ENCODE measurements at places on chromosomes 7 and 10.

DNA sequence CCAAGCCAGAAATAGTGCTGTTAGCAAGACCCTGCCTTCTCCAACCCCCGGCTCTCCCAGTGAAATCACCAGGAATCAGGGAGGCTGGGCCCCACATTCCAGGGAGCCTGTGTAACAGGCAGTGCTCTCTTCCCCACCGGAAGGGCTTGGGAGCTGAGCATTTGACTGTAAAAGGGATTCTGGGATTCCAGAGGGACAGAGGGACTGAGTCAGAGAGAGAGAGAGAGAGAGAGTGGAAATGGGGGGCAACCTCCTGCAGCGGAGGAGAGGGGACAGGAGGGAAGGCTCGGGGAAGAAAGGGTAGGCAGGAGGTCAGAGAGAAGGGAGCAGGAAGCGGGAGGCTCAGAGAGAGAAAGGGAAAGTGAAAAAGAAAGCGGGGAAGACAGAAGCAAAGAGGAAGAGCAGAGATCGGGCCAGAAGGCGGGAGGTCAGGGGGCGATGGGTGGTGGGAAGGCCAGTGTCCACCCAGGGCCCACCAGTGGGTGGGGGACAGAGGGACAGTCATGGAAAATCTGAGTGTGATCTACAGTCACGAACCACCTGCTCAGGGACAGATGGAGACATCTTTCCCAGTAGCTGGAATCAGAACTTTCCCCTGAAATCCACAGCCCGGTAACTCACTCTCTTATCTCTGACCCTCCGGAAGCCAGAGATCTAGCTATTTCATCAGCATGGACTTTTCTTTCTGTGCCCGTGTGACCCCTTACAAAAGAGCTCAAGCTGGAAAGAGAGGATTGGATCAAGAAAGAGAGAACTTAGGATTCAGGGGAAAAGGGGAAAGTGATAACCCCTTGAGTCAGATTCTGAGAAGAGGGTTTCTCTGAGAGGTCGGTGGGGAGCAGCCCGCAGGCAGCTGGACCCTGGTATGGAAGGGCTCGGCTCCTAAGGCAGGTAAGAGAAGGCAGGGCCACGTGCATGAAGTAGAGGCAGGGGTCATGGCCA, 4.6 kb upstream of the SERPINE1 start:
- DNase-seq: peak; percentile 91

- peak; percentile 20 for DNase-seq
These were observed 638 bp downstream of the EGR2 start for GRCh38 chr10:62815381-62816075.

DNA sequence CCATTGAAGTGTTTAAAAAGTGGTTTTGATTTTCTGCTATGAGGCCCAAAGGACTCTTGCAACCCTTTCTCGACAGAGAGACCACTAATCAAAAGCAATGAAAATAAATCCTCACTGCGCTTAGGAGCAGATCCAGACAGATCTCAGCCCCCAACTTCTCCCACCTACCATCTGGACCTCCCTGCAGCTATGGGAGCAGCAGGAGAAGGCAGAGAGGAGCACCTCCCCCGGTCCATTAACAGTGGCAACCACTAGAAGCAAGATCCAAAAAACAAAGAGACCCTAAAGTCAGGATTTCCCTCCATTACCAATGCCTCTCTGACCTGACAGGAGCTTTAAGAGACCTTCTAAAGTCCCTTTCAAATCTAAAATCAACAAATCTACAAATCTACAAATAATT, 99.0 kb upstream of the LSM8 start:
- no peak for DNase-seq

GRCh38 chr10:110610308-110610774, 33.8 kb upstream of the RBM20 start:
- DNase-seq: peak; percentile 79

Measured in GM03348 (cell line).